ENCODE measurements at places on chromosomes 3 and 15.
A peak's percentile ranks its signal among the peaks of the same experiment; 100 is the strongest.

- DNase-seq = no peak
Observed at GRCh38 chr3:134008630-134009156, 21.0 kb downstream of the SLCO2A1 start.

- no peak for DNase-seq
Observed at GRCh38 chr15:23422099-23422945, 24.7 kb downstream of the GOLGA6L2 start.

- no peak for DNase-seq
Observed at GRCh38 chr3:30688776-30689641, 82.6 kb downstream of the TGFBR2 start.

GRCh38 chr15:90031231-90031791 lies 30.2 kb downstream of the ZNF710 start:
- peak; percentile 83 for DNase-seq

- no peak for DNase-seq
Observed at GRCh38 chr15:51049081-51049480, 45.6 kb downstream of the TNFAIP8L3 start.

GRCh38 chr15:82530606-82531379 lies 9.5 kb downstream of the RPS17 start:
- peak; percentile 71 for DNase-seq

DNA sequence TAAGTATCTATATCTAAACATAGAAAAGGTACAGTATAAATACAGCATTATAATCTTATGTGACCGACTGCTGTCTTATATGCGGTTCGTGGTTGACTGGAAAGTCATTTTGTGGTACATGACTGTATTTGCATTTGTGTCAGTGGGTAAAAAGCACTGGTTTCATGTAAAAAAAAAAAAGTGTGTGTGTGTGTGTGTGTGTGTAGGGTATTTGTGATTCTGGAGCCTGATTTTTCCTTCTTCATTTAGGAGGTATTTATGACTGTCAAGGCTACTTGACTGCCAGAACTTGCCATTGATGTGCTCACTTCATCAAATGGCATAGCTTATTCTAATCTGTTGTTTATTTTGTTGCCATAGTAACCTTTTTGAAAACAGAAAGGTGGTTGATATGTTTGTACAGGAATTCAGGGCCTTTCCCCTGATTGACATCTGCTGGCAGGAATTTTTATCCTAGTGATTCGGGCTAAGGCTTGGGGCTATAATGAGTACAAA lies 63.2 kb downstream of the AKAP13 start:
- DNase-seq = no peak

GRCh38 chr15:35979608-35980007 lies 433.6 kb upstream of the DPH6 start:
- DNase-seq = no peak

- DNase-seq = no peak
Observed at GRCh38 chr3:117400303-117400702, 690.7 kb downstream of the TUSC7 start.

- peak; percentile 52 for DNase-seq
Observed at GRCh38 chr3:40179016-40179415, 130.5 kb upstream of the EIF1B start.

DNA sequence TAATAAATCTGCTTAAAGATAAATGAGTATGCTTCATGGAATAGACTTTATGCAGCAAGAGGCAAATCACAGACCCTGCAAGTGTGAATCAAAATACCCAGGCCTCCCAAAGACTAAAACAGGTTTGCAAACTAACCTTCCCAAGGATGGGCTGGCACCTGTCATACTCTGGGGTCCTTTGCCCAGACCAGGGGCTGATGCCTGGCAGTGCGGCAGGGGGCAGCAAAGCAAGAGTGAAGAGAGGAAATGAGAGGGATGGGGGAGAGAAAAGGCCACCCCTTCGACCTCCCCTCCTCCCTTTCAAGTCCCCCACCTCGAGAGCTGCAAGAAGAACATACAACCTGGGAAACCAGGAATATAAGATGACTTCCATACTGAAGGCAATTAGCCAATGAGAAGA lies 31.8 kb downstream of the XXYLT1 start:
- no peak for DNase-seq

- no peak for DNase-seq
Observed at GRCh38 chr3:158970006-158970405, 168.2 kb downstream of the MFSD1 start.

DNA sequence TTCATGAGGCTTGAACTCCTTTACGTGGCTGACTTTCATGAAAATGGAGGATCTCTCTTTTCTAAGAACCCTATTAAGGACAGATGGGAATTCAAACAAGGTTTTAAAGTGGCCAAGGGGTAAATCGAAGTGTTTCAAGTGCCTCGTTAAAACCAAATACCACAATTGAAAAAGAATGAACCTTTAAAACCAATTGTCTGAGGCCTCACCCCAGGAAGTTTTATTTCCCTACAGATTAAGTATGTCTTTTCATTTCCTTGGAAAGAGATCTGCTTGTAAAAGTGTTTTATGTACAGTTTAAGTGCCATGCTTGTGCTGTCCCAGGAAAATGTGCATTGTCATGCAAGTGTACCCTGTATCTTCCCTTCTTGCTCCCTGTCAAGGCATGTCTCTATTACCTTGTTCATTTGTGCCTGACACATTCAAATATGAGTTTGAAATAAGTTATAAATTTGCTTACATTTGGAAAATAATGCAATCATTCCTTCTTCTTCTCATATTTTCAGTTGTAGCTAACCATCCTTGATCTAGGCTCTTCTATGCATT lies 138.7 kb downstream of the ZPLD1 start:
- DNase-seq = no peak

- DNase-seq = no peak
Observed at GRCh38 chr3:32355751-32356291, 35.8 kb upstream of the CMTM7 start.

All from GM13977 (cell line).